CD4-positive, alpha-beta T cell treated with Interleukin-2 at 100 ng/mL for 4 hours (primary cell): ENCODE measurements at places on chromosomes 5 and 9.

GRCh38 chr5:61603211-61603908 lies 271.3 kb downstream of the ZSWIM6 start:
- no peak for DNase-seq

DNA sequence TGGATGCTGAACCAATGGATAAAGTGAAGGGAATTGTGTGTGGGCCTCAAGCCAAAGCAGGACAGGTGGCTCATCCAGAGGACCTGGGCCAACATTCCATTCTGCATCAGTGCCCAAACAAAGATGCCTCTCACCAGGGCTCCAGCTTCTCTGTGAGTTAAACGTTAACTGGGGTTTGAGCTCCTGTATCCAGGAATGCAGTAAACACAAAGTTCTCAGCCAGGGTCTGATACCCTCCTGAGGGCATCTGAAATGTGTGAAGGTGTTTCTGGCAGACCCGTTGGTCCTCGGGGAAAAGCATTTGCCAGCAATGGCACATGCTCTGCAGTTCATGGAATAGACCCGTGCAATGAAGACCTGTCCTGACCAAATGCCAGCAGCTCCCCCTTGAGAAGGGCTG lies 33.9 kb upstream of the AOPEP start:
- DNase-seq, result no peak

DNA sequence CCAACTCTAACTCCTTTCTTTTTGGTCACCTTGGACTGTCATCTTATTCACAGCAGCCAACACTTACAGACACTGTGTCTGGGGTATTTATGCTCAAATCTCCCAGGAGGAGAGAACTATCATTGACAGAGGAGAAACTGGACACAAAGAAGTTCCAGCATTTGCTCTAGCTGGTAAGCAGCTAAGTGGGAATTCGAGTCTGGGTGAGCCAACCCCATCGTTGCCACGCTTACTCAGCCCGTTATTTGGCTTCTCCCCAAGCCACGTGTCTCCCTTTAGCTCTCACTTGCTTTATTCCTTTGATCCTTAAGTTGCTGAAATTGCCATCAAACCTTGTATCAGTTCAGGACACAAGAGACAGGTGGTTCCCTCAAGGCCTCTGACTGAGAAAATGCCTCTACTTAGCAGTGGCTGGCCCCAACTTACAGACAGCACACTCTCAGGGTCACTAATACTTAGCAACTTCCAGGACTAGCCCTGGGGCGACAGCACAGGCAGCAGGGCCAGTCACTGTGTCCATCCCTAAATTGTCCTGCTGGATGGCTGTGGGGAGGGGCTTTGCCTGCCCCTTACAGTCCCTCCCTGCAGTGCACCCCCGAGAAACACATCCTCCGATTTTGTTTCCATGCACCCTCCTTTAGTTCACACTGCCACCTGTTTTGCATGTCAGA lies 1.4 kb downstream of the SLC36A2 start:
- DNase-seq, result no peak

DNA sequence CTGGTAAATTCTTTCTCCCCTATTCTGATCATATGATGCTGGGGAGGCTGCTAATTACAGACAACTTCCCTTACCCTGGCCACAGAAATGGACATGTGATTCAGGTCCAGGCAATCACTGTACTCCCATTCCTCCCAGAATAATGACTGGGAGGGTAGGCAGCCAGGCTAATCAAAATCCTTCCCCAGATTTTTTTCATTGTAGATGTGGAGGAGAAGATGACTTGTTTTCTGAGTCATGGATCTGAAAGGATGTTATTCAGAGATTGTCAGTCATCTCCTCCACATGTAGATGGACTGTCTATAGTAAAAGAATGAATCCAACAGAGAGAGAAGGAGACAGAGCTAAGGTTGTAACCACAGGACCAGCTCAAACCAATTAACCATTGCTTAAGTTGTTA lies 123.9 kb upstream of the PUM3 start:
- DNase-seq, result no peak

DNA sequence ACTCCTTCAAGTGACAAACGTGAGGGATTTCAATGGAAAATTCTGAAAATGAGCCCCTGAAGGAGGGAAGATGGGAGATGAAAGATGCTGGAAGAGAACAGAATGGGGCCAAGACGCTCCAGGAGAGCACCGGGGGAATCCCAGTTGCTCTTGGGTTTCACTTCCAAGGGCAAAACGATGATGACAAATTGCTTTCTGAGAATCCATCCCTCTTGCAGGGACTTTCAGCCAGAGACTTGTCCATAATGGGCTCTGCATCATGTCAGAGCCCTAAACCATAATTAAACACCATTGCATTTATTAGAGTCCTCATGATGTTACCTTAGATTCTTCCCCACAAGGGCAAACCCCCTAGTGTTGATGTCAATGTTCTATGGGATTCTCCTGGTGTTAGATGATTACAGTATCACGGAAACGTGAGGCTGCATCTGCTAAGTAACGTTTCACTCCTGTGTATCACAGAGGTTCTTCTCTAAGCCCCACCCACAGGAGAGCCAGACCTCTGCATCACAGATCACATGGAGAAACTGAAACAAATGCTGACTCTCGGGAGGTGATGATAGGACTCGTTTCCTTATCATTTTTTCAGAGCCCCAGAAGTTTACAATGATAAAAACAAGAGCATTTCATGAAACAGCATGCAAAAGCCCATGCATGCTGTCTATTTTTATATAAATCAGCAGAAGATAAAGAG lies 114.4 kb downstream of the TENT4A start:
- DNase-seq, result peak; percentile 54
